Omental fat pad (tissue), 4 donors: ENCODE measurements at places on chromosomes 16 and 17. TPM values are rescaled to one million over a fixed set of nuclear protein-coding genes. Genes with fewer than 3 reads are reported as not detected.

The TBC1D3C gene
- 0.79 TPM for total RNA-seq

The SECTM1 gene
- 35.5 TPM for total RNA-seq

The TBL3 gene
- 44.3 TPM for total RNA-seq

The TAF15 gene
- total RNA-seq, result 76.8 TPM

The PIRT gene
- total RNA-seq, result not detected

The ESRP2 gene
- 1.9 TPM for total RNA-seq

The ARHGDIG gene
- total RNA-seq, result 2.3 TPM

The HID1 gene
- total RNA-seq, result 7.9 TPM

The EMC8 gene
- total RNA-seq, result 23.4 TPM

The MT1H gene
- total RNA-seq, result 11.9 TPM

The POLG2 gene
- total RNA-seq, result 7.8 TPM

The KCNJ18 gene
- not detected for total RNA-seq

The NUDT7 gene
- 20.0 TPM for total RNA-seq

The GGT6 gene
- 0.37 TPM for total RNA-seq

The DNASE1L2 gene
- not detected for total RNA-seq

The RNPS1 gene
- 95.3 TPM for total RNA-seq

The CSF3 gene
- total RNA-seq, result 75.2 TPM

The C16orf74 gene
- 1.1 TPM for total RNA-seq

The TRPV3 gene
- 0.84 TPM for total RNA-seq

The C16orf89 gene
- total RNA-seq, result 16.6 TPM

The PLK1 gene
- 7.7 TPM for total RNA-seq

The INCA1 gene
- 1.0 TPM for total RNA-seq

The ABCC3 gene
- total RNA-seq, result 9.8 TPM

The EPOP gene
- total RNA-seq, result 2.4 TPM

The KRT20 gene
- not detected for total RNA-seq

The MYH11 gene
- 22.4 TPM for total RNA-seq

The GOSR1 gene
- total RNA-seq, result 45.9 TPM

The SOCS7 gene
- total RNA-seq, result 14.8 TPM

The AIPL1 gene
- total RNA-seq, result not detected

The CFAP97D1 gene
- not detected for total RNA-seq

The CIAO2B gene
- total RNA-seq, result 86.8 TPM

The MAPT gene
- 4.7 TPM for total RNA-seq

The KRTAP3-2 gene
- total RNA-seq, result not detected

The PTX4 gene
- total RNA-seq, result not detected

The WSCD1 gene
- 3.3 TPM for total RNA-seq

The UTS2R gene
- not detected for total RNA-seq

The C16orf96 gene
- total RNA-seq, result not detected

The ITGA2B gene
- 1.6 TPM for total RNA-seq

The RILP gene
- 60.5 TPM for total RNA-seq

The CHTF18 gene
- total RNA-seq, result 4.4 TPM

The CETP gene
- total RNA-seq, result 61.5 TPM

The ACE gene
- 5.6 TPM for total RNA-seq

The ZNF778 gene
- 9.8 TPM for total RNA-seq

The KRTAP1-1 gene
- total RNA-seq, result not detected

The CACNG4 gene
- not detected for total RNA-seq

The NEURL4 gene
- total RNA-seq, result 10.4 TPM

The BCAR1 gene
- 41.6 TPM for total RNA-seq

The HOXB1 gene
- total RNA-seq, result not detected

The GDPD3 gene
- 2.1 TPM for total RNA-seq
